ENCODE measurements at places on chromosomes 6 and 20.

- DNase-seq: no peak
Observed at GRCh38 chr6:141513830-141514229, 618.9 kb upstream of the GJE1 start.

DNA sequence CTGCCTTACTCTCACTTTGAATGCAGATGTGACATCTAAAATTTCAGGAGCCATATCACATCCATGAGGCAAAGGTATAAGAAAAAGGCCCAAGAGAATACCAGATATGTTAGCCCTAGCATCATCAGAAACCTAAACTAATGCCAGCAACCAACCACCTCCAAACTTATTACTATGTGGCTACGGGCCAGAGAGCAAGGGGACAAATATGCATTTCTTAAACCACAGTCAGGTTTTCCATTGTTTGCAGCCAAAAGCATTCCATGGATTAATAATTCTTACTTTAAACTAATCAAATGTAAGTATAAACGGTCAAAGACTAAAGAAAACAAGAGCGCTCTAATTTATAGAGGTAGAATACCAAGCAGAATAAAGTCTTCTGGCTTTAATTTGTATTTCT, 84.7 kb downstream of the TASP1 start:
- no peak for DNase-seq

DNA sequence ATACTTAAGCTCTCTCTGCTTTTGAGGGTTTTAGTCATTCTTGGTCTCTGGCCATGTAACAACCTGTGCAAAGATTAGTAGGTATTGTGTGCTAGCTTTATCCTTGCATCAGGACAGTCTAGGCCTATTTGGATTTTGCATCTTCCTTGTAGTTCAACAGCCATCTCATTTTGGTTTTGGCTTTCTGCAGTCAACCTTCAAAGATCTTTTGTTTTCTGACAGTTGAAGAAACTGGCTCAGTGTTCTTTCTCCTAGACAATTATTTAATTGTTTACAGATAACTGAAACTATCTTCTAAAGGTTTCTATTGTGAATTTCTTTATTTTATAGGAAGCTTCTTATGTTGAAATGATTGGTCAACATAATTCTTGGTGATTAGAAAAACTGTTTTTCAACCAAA, 307.5 kb downstream of the CDKAL1 start:
- DNase-seq: no peak

DNA sequence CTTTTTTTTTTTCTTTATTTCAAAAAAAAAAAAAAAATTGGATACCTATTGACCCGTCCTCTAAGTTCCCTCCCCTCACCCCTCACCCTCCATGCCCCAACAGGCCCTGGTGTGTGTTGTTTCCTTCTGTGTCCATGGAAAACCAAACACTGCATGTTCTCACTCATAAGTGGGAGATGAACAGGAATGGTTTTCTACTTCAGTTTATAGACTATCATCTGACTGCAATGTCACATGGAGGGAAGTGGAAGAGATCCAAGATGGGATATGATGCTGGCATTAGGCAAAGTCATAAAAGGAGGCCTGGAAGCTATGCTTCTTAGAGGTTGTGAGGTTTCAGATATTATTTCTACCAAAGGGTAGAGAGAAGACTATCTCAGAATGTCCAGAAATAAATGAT, 237.5 kb downstream of the MAFB start:
- no peak for DNase-seq

DNA sequence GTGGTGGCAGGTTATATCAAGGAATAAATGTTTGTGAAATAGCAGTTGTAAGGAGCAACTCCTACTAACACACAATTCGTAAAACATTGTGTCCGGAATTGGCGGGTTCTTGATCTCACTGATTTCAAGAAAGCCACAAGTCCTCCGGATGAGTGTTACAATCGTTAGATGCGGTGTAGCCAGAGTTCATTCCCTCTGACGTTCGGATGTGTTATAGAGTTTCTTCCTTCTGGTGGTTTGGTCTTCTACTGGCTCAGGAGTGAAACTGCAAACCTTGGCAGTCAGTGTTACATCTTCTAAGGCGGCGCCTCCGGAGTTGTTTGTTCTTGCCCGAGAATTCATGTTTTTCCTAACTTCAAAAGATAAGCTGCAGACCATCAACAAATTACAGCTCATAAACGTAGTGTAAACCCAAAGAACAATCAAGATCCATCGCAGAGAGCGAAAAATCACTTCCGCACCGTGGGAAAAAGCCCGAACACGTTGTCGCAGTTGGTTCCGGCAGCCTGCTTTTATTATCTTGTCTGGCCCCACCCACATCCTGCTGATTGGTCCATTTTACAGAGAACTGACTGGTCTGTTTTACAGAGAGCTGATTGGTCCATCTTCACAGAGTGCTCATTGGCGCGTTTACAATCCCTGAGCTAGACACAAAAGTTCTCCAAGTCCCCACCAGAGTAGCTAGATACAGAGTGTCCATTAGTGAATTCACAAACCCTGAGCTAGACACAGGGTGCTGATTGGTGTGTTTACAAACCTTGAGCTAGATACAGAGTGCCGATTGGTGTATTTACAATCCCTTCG, 58.2 kb downstream of the TRIM27 start:
- DNase-seq: no peak

GRCh38 chr6:49151957-49152356, 311.1 kb downstream of the MMUT start:
- no peak for DNase-seq

DNA sequence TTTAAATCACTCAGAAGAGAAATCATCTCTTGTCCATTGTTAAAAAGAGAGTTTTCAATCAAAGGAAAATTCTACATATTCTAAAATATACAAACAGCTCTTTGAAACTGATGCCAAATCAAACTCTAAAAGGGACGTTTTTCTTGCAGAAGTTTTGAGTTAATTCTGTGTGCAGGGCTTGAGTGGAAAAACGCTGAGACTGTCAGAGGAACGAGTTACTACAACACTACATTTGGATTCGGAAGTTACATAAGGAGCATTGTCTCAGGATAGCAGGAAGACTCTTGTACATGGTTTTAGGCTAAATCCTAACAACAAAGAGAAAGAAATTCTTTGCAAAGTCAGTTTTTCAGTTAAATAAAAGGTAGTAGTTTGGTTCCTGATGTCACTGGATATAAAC, 155.7 kb upstream of the SUPT3H start:
- no peak for DNase-seq

DNA sequence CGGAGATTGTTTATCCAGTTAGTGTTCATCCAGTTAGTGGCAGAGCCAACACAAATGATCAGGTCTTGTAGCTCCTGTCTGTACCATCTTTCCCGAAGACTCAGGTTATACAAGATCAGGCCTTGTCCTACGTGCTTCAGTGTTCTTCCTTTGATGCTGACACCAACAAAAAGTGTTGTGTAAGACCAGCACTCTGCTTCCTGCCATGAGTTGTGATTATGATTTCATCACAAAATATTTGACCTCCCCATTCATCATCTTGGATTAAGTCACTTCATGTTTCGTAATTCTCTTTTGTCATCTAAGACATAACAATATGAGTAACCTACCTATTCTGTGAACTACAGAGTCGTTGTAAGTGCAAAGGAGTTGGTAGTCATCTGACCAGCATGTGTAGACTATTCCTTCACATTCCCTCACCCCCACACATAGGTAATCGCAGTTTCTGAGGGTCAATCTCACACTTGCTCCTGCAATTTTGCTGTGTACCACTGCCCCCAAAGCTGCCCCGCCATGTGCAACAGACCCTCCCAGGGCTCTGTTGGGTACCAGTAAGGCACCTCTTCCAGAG, 135.6 kb upstream of the SLC22A23 start:
- DNase-seq: no peak

DNA sequence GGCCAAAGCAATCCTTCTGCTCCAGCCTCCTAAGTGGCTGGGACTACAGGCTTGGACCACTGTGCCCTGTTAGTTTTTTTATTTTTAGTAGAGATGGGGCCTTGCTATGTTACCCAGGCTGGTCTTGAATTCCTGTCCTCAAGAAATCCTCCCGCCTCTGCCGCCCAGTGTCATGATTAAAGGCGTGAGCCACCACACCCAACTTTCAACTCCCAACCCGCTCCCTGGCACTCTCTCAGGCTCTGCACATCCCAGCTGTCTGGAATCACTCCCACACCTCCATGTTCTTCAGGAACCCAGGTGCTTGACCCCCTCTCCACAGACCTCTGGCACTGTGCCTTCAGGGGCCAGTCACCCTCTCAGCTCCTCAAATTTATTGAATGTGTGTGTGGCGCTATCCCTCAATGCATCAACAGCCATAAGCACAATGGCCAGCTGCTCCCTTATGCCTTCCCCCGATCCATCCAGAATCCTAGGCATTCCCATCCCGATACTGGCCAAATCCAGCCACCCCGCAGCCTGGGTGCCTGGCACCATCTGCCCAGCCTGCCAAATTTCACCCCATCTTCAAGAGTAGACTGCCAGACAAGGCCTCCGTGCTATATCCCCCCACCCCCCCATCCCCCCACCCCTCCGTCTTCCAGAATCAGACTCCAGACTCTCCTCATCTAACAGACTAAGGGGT, 647 bp upstream of the POU5F1 start:
- no peak for DNase-seq

DNA sequence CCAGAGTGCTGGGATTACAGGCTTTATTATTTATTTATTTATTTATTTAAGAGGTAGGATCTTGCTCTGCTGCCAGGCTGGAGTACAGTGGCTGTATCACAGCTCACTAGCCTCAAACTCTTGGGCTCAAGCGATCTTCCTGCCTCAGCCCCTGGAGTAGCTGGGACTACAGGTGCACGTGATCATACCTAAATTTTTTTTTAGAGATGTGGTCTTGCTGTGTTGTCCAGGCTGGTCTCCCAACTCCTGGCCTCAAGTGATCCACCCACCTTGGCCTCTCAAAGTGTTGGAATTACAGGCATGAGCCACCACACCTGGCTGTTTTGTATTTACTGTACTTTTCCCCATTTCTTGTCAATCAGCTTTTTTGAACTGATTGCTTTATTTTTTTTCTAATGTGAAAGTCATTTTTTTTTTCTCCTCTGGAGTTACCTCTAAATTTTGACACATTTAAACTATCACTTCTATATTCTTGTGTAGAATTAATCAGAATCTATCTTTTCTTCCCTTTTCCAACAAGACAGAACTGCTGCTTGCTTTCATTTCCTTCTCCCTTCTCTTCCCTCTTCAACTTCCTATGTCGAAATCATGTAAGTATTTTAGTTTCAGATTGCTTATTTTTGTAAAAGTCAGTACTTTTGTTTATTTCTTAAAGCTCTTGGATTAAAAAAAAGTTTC, 12.0 kb downstream of the PANK2 start:
- DNase-seq: no peak

DNA sequence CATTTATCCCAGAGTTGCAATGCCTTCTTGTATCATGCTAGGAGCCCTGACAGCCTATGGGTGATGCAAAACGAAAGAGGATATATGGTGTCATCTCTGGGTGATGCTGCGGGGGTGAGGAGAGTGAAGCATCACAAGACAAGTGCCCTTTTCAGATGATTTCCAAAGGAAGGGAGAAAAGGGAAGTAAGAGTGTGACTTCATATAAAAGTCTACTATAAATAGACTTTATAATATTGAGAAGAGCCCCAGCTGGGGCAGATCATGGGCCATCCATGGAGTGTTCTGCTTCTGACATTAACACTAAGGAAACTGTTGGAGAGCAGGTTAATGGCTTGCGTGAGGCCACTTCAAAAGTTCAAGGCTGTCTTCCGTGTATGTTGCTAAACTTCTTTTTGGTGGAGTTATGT, 4.4 kb downstream of the CD83 start:
- DNase-seq: no peak

DNA sequence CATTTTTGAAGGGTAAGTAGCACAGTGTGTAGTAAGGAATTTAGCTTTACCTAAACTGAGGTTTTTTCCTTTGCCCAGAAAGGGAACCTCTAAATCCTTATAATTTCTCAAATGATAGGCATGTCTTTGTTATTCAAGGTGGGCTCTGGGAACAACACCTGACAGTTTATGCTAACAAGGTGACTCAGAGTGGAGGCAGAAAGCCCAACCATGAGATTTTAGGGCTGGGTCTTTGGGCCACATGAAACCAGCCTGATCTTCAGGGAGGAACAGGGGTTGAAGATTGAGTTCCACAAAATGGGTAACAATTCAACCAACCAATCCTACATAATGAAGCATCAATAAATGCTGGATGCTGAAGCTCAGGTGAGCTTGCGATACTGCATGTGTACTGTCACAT, 46.6 kb downstream of the PRSS35 start:
- no peak for DNase-seq

DNA sequence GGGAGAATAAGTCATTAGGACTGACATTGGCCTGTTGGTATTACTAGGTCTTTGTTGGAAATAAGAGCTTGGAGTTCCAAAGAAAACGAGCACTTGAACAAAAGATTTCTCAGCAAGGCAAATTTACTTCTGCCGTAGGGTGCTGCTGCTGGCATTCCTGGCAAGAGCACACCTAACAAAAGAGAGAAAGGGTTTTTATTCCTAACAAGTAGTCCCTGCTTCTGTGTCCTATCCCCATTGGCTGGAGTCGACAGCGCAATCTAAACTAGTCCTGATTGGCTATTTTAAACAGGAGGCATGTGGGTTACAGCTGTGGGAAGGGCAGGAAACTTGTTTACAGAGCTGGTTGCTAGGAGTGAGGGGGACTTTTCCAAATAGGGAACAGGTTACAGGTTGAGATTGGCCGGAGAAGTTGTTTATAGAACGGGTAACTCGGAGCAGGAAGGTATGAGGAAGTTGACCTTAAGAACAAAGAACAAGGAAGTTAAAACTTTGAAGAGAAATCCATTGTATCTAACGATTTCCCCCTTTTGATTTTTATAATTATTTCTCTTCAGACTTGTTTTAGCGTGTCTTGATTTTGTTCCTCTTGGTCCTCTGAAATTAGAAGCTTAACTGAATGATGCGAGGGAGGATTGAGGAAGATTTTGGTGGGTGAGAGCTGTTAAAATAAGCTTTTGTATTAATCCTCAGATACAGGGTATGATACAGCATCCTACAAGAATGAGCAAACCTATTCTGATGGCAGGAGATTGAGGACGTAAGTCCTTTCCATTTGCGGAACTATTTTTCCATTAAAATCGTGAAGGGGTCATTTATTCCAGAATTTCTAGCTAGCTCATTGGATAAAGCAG, 3.4 kb upstream of the ZNFX1 start:
- DNase-seq: no peak
